Body of pancreas (tissue), 4 donors: ENCODE measurements at places on chromosomes 7 and 10. TPM values are rescaled to one million over a fixed set of nuclear protein-coding genes. Genes with fewer than 3 reads are reported as not detected.

Gene NODAL
- not detected for total RNA-seq

Gene ANKRD30A
- total RNA-seq = not detected

Gene MLXIPL
- total RNA-seq = 33.0 TPM

Gene TMEM139
- total RNA-seq = 13.2 TPM

Gene SUN3
- not detected for total RNA-seq

Gene PRRT4
- total RNA-seq = 7.6 TPM

Gene ARHGEF35
- 5.3 TPM for total RNA-seq

Gene ALOX5
- total RNA-seq = 42.5 TPM

Gene PAPOLB
- total RNA-seq = under 0.01 TPM

Gene VSTM4
- total RNA-seq = 5.6 TPM

Gene GPNMB
- 18.9 TPM for total RNA-seq

Gene RAB19
- total RNA-seq = 15.3 TPM

Gene CPA1
- 26,456 TPM for total RNA-seq

Gene SLC18A2
- 2.3 TPM for total RNA-seq

Gene TMEM213
- not detected for total RNA-seq

Gene HIF1AN
- 7.3 TPM for total RNA-seq

Gene ANKRD2
- total RNA-seq = not detected

Gene SFMBT2
- total RNA-seq = 1.6 TPM

Gene LLCFC1
- not detected for total RNA-seq

Gene LANCL2
- 4.4 TPM for total RNA-seq

Gene PRLHR
- total RNA-seq = not detected

Gene HOXA7
- total RNA-seq = 0.66 TPM
